ENCODE measurements at places on chromosomes 12 and 14.

GRCh38 chr12:108842361-108842760 is 15.0 kb downstream of the SSH1 start:
- no peak for DNase-seq

- DNase-seq, result no peak
Observed at GRCh38 chr14:59247801-59248584, 59.5 kb downstream of the DAAM1 start.

GRCh38 chr12:53938326-53939140 is at the start of gene HOXC13:
Gene HOXC13, plus strand, starts transcription at chr12:53938831. Its CDS starts 76 bp downstream, at chr12:53938907.
- DNase-seq, result peak; percentile 43

GRCh38 chr14:89386212-89386886 is 30.7 kb downstream of the FOXN3 start:
- DNase-seq, result no peak
